ENCODE measurements at places on chromosomes 13 and 19. TPM values are rescaled to one million over a fixed set of nuclear protein-coding genes. Genes with fewer than 3 reads are reported as not detected.
A peak's percentile ranks its signal among the peaks of the same experiment; 100 is the strongest.

DNA sequence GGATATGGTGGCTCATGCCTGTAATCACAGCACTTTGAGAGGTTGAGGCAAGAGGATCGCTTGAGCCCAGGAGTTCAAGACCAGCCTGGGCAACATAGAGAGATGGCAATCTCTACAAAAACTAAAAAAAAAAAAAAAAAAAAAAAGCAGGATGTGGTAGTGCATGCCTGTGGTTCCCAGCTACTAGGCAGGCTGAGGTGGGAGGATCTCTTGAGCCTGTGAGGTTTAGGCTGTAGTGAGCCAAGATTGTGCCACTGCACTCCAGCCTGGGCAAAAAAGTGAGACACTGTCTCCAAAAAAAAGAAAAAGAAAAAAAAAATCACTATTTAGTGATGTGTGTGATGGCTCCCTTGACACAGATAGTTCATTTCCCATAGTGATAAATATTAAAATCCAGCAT, 365.0 kb upstream of the NBEA start:
- no peaks in the 10 kb centered on the region for H3K36me3 ChIP-seq
- peaks cover 19% of the 10 kb centered on the region for H3K4me1 ChIP-seq
- no peaks in the 10 kb centered on the region for H3K27me3 ChIP-seq
- no peak overlapping the region for H3K4me3 ChIP-seq
- no peak overlapping the region for H3K27ac ChIP-seq

GRCh38 chr13:99740251-99740979, 231.2 kb downstream of the ZIC5 start:
- no peak overlapping the region for H3K4me3 ChIP-seq
- H3K27me3 ChIP-seq = no peaks in the 10 kb centered on the region
- H3K27ac ChIP-seq = no peak overlapping the region
- H3K4me1 ChIP-seq = no peaks in the 10 kb centered on the region

- DNase-seq = no peak
- no peaks in the 10 kb centered on the region for H3K4me1 ChIP-seq
Measured at GRCh38 chr13:78239714-78240113, 321.1 kb upstream of the EDNRB start.

- no peak overlapping the region for H3K27ac ChIP-seq
- DNase-seq = no peak
- H3K27me3 ChIP-seq = no peaks in the 10 kb centered on the region
- H3K4me1 ChIP-seq = peaks cover 5% of the 10 kb centered on the region
- H3K4me3 ChIP-seq = no peak overlapping the region
- H3K36me3 ChIP-seq = no peaks in the 10 kb centered on the region
Measured at GRCh38 chr19:42466521-42467182, 23.9 kb upstream of the CXCL17 start.

DNA sequence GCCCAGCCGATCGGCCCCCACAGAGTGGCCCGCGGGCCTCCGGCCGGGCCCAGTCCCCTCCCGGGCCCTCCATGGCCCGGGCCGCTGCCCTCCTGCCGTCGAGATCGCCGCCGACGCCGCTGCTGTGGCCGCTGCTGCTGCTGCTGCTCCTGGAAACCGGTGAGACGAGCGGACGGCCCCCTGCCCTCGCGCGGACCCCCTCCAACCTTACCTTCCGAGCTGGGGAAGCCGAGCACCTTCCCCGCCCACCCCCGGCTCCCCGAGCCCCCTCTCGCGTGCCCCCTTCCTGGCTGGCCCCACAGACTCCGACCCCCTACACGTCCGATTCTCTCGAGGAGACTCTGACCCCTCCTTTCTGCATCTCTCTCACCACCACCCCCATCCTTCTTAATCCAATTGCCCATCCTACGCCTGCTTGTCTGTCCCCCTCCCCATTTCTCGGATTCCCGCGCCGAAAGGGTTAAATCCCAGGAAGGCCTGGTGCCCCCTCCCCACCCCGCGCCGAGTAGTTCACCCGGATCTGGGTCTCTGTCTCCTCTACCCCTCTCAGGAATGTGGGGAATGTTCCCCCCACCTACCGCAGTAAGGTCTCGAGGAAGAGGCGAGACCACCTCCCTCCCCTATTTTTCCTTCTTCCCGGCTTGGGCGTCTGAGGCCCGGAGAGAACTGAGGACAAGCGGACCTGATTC, 502 bp downstream of the NECTIN2 start:
- H3K27ac ChIP-seq = peak overlapping the region; percentile 95
- peaks cover 27% of the 10 kb centered on the region for H3K4me1 ChIP-seq
- peak; percentile 14 for DNase-seq
- H3K36me3 ChIP-seq = no peaks in the 10 kb centered on the region

DNA sequence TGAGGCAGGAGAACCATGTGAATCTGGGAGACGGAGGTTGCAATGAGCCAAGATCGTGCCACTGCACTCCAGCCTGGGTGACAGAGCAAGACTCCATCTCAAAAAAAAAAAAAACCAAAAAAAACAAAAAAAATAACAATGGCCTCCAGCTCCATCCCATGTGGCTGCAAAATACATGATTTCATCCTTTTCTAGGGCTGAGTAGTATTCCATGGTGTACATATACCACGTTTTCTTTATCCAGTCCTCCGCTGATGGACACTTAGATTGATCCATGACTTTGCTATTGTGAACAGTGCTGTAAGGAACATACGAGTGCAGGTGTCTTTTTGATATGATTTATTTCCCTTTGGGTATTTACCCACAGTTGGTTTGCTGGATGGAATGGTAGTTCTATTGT, 20.9 kb upstream of the LSM14A start:
- no peaks in the 10 kb centered on the region for H3K4me1 ChIP-seq
- H3K4me3 ChIP-seq = no peak overlapping the region
- DNase-seq = no peak
- H3K27ac ChIP-seq = no peak overlapping the region

DNA sequence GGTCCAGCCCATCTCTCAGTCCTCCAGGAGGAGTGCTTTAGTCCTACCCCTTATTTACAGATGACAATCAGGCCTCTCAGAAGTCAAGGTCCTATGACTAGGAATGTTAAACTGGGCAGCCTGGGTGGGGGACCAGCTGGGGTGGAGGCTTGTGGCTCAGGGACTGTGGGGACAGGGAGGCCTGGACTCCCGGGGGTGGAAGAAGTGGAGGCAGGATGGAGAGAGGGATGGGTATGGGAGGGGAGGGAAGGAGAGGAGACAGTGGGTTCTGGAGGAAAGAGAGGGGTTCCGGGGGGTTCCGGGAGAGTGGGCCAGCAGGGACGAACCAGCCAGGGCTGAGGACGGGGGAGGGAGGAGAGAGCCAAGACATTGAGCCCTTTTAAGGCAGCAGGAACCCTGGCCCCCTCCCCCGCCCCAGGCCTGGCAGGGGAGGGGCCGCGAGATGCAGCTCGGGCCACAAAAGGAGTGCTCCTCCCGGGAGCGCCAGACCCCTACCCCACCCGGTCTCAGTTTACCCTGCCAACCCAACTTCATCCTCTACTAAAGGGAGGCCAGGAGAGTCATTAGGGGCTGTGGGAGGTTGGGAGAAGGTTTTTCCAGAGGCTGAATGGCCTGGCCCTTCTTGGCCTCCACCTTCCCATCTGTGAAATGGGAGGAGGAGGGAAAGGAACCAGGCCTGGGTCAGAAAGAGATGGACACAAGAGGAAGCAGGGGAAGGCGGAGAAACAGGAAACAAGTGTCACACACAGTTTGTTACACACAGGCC, 1.7 kb downstream of the DMPK start:
- H3K4me1 ChIP-seq = peaks cover 28% of the 10 kb centered on the region
- H3K27ac ChIP-seq = peak overlapping the region; percentile 35
- H3K4me3 ChIP-seq = peak overlapping the region; percentile 58
- DNase-seq = no peak
- peaks cover 26% of the 10 kb centered on the region for H3K36me3 ChIP-seq

- no peak overlapping the region for H3K4me3 ChIP-seq
- H3K27me3 ChIP-seq = no peaks in the 10 kb centered on the region
- no peaks in the 10 kb centered on the region for H3K4me1 ChIP-seq
- H3K36me3 ChIP-seq = peaks cover 63% of the 10 kb centered on the region
- no peak for DNase-seq
- H3K27ac ChIP-seq = no peak overlapping the region
Measured at GRCh38 chr13:50017819-50018218, 2.6 kb downstream of the KCNRG start.

GRCh38 chr19:5425260-5425659, 30.0 kb upstream of the ZNRF4 start:
- no peak overlapping the region for H3K27ac ChIP-seq
- peaks cover 65% of the 10 kb centered on the region for H3K27me3 ChIP-seq
- H3K36me3 ChIP-seq = no peaks in the 10 kb centered on the region
- no peak for DNase-seq
- no peak overlapping the region for H3K4me3 ChIP-seq

- H3K27me3 ChIP-seq = no peaks in the 10 kb centered on the region
- peaks cover 11% of the 10 kb centered on the region for H3K4me1 ChIP-seq
- no peak overlapping the region for H3K27ac ChIP-seq
Measured at GRCh38 chr13:50379584-50379983, 364.3 kb downstream of the KCNRG start.

- no peak overlapping the region for H3K4me3 ChIP-seq
- H3K27ac ChIP-seq = no peak overlapping the region
- no peak for DNase-seq
- no peaks in the 10 kb centered on the region for H3K4me1 ChIP-seq
- peaks cover 62% of the 10 kb centered on the region for H3K36me3 ChIP-seq
Measured at GRCh38 chr13:111280681-111281585, 39.5 kb upstream of the TEX29 start.

DNA sequence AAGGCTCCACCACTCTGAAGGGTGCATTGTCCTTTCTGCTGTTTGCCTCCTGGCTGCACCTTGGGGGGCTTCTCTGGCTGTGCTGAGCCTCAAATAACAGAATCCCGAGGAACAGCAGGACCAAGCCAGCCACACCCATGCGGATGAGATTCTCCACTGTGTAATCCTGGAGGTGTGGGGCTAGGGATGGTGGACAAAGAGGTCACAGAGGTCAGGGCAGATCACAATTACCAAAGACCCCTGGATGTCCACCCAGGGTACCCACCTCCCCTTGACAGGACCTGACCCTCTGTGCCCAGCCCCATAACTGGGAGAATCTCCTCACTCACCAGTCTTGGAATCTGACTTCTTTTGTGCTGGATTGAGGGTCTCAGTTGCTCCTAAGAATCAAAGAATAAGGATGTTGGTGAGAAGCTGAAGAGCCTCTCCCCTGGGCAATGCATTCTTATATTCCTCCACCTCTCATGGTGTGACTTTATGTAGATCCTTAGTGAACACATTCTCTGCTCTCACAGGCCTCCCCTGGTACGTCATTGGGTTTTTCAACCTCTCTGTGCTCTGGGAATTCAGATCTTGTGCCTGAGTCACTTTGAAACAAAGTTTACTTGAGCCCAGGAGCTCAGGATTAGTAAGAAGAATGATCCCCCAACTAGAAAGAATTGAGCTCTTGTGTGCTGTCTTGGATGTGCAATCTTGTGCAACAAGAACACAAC, 5.2 kb downstream of the LILRA4 start:
- no peak for DNase-seq
- no peaks in the 10 kb centered on the region for H3K4me1 ChIP-seq
- no peak overlapping the region for H3K4me3 ChIP-seq
- H3K36me3 ChIP-seq = no peaks in the 10 kb centered on the region

- no peaks in the 10 kb centered on the region for H3K27me3 ChIP-seq
- H3K4me1 ChIP-seq = no peaks in the 10 kb centered on the region
- DNase-seq = no peak
Measured at GRCh38 chr13:45388664-45389063, 29.5 kb downstream of the SLC25A30 start.

- H3K27ac ChIP-seq = no peak overlapping the region
- no peak overlapping the region for H3K4me3 ChIP-seq
- DNase-seq = no peak
- no peaks in the 10 kb centered on the region for H3K36me3 ChIP-seq
- H3K27me3 ChIP-seq = no peaks in the 10 kb centered on the region
Measured at GRCh38 chr13:30486230-30487074, 20.7 kb upstream of the HMGB1 start.

GRCh38 chr13:30148171-30148754, 159.1 kb downstream of the KATNAL1 start:
- peaks cover 8% of the 10 kb centered on the region for H3K36me3 ChIP-seq
- no peak overlapping the region for H3K27ac ChIP-seq
- no peak overlapping the region for H3K4me3 ChIP-seq
- H3K27me3 ChIP-seq = no peaks in the 10 kb centered on the region
- peaks cover 13% of the 10 kb centered on the region for H3K4me1 ChIP-seq
- DNase-seq = no peak

DNA sequence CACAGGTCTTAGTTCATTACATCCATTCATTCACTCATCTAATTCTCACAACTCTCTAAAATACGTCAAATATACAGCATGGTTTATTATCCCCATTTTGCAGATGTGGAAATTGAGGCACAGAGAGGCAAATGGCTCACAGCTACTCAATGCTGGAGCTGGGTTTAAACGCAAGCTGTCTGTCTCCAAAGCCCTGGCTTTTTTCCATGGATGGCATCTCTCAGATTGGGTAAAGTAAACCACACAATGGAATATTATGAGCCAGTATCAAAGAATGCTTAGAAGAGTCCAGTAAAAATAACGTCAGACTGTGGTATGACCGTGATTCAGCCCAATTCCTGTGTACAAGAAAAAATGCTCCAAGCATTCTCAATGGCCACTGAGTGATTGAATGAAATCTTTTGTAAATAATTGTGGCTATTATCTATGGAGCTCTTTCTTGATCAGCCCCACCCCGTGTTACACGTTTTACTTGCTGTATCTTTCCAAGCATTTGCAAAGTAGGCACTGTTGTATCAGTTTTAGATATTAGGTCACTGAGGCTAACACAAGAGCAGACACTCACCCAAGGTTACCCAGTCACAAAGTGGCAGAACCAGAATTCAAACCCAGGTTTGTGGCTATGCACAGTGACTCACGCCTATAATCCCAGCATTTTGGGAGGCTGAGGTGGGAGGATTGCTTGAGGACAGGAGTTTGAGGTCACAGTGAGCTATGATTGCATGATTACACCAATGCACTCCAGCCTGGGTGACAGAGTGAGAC, 5.5 kb upstream of the ACP7 start:
- no peaks in the 10 kb centered on the region for H3K27me3 ChIP-seq
- DNase-seq = peak; percentile 96
- H3K27ac ChIP-seq = peak overlapping the region; percentile 79

DNA sequence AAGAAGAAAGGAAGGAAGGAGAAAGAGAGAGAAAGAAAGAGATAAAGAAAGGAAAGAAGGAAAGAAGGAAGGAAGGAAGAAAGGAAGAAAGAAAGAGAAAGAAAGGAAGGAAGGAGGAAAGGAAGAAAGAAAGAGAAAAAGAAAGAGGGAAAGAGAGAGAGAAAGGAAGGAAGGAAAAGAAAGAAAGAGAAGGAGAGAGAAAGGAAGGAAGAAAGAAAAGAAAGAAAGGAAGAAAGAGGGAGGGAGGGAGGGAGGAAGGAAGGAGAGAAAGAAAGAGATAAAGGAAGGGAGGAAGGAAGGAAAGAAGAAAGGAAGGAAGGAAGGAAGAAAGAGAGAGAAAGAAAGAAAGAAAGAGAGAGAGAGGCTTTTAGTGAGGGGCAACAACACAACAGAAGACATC, 135.1 kb upstream of the VSTM2B start:
- H3K4me3 ChIP-seq = no peak overlapping the region
- H3K36me3 ChIP-seq = no peaks in the 10 kb centered on the region
- no peak overlapping the region for H3K27ac ChIP-seq
- H3K27me3 ChIP-seq = no peaks in the 10 kb centered on the region
- no peak for DNase-seq

- H3K36me3 ChIP-seq = no peaks in the 10 kb centered on the region
- peak; percentile 45 for DNase-seq
- no peaks in the 10 kb centered on the region for H3K27me3 ChIP-seq
- no peak overlapping the region for H3K27ac ChIP-seq
Measured at GRCh38 chr13:107124129-107124718, 556.3 kb upstream of the ARGLU1 start.

Gene TNNI3
- not detected for total RNA-seq

Gene ZNF611
- 12.6 TPM for total RNA-seq

Gene SPACA4
- total RNA-seq = not detected

Gene LINGO3
- not detected for total RNA-seq

Gene GJB6
- total RNA-seq = not detected

Gene DUS3L
- total RNA-seq = 77.6 TPM

Gene GPR4
- total RNA-seq = not detected

Gene KHSRP
- total RNA-seq = 269 TPM

Gene INSR
- 8.8 TPM for total RNA-seq
